ENCODE measurements at places on chromosomes 1 and 21.

GRCh38 chr1:75233302-75233929, 99.2 kb downstream of the LHX8 start:
- DNase-seq, result peak; percentile 6

- DNase-seq, result no peak
Observed at GRCh38 chr1:88647249-88647645, 36.8 kb upstream of the PKN2 start.

GRCh38 chr1:28926629-28927265, 12.4 kb downstream of the EPB41 start:
- DNase-seq, result no peak

DNA sequence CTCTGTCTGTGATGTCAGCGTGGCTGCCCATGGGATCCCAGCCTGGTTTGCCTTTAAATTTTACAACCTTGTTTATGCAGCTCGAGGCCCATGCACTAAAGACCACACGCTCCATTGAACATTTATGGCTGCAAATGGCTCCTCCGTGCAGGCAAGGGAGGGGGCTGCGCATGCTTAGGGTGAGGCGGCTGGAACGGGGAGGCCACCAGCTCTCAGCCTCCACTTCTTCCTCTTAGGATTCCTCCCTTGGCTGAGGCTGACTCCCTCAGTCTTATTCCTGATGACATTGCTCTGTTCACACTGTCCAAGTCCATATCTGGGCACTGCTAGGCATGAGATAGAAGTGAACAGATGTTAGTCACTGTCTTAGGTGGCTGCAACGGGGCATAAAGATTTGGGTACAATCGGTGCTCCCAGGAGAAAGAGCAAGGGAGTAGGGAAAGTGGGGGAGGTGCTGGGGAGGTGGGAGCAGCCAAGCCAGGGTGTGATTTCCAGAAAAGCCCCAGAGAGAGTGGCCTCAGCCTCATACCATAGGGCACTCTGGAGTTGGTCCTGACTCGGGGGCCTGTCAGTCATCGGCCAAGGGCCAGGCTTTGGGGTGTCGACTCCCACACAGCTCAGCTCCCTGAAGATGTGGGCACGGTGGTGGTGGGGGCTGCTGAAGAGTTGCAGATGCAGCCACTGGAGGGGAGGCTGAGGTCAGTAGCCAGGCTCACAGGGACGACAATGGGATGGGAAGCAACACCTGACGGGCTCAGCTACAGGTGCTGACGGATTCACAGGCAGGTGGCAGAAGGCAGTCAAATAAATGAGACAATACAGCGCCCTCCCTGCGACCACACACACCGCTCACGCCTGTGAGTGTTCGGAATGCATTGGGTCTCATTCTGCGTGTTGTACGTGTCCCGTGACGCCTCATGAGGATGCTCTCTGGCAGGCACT, 37.3 kb upstream of the ACTL8 start:
- no peak for DNase-seq

- no peak for DNase-seq
Observed at GRCh38 chr1:220182111-220182510, 88.2 kb downstream of the IARS2 start.

- no peak for DNase-seq
Observed at GRCh38 chr1:99577313-99577712, 68.6 kb upstream of the PALMD start.

GRCh38 chr21:33847588-33848248, 67.9 kb downstream of the ATP5PO start:
- no peak for DNase-seq

GRCh38 chr1:10934150-10934818, 78.2 kb upstream of the TARDBP start:
- no peak for DNase-seq

- DNase-seq, result no peak
Observed at GRCh38 chr1:33949570-33949969, 85.7 kb downstream of the HMGB4 start.

DNA sequence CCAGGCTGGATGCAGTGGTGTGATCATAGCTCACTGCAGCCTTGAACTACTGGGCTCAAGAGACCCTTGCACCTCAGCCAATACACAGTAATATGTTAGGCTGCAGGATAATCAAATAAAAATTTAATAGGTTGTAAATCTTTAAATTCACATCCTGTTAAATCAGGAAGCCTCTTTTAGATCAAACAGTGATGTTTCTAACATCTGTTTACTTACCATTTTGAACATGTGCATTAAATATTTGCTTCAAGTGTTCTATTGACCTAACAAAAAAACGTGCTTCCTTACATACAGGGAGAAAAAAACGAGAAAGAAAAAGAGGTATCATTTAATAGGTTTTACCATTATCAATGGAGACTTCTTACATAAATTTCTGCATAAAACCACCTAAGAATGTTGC, 70.6 kb downstream of the IARS2 start:
- no peak for DNase-seq

DNA sequence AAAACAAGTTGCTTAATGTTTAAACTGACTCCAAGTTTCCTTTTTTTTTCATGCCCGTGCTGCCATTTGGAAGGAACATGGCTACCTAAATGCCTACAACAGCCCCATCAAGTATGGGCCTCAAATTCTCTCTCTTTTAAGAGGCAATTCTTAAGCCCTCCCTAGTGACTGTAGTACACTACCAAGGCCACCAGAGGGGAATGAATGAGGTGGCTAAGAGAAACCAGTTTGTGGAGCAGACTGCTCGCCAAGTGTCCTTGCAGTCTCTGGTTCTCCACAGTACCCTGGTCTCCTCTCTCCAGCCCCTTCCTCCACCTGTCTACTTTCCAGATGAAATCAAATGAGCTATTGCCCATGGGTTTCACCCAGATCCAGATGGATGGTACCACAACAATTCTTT, 1809.6 kb downstream of the BRINP3 start:
- DNase-seq, result no peak

GRCh38 chr1:210415846-210416448, 87.2 kb downstream of the HHAT start:
- DNase-seq, result no peak

GRCh38 chr1:36464605-36465393, 615 bp upstream of the MRPS15 start:
- no peak for DNase-seq

- no peak for DNase-seq
Observed at GRCh38 chr1:70738624-70739023, 309.0 kb downstream of the PTGER3 start.

DNA sequence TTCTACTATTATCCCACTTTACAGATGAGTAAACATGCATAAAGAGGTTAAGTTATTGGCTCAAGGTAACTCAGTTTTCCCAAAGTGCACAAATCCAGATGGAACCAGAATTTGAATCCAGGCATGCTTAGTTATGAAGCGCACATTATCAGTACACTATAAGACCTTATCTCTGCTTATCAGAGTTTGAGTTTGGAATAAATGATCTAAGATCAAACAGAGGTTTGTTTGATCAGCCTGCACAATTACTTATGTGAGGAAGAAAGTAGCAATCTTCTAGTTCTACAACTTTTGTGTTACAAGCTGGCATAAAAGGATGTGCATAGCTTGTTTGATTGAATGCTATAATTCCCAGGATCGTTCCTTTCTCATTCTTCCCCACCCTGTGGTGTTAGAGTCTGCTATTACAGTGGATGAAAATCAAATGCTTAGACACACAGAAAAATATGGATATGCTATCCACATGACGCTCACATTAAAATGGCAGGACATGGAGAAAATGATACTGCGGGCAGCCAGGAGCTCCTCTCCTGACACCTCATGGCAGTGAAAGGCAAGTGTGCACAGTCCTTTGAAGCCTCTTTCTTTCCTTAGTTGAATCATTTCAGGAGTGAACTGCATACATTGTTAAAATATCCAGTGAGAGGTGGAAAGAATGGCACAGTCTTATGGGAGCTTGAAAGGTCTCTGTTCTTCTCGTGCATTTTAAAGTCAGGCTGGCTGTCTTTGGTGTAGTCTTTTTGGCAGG, 23.9 kb upstream of the PBX1 start:
- no peak for DNase-seq

- no peak for DNase-seq
Observed at GRCh38 chr21:35226968-35227744, 178.1 kb upstream of the RUNX1 start.

DNA sequence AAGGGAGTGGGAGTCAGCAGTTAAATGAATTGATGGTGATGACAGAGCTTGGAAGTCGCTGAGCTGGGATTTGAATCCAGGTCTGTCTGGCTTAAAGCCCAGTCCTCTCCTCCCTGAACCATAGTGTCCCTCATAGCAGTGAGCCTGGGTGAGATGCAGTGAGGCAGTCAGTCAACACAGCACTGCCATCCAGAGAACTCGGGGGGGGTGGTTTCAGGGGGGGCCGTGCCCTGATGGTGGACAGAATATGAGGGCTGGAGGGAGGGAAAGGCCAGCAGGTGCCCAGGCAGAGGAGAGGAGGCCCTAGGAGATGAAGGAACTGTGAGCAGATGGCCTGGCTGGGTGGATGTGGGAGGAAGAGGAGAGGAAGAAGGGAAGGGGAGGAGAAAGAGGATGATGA, 405.6 kb downstream of the PTPRU start:
- no peak for DNase-seq

- peak; percentile 15 for DNase-seq
Observed at GRCh38 chr1:34331020-34331926, 154.6 kb downstream of the C1orf94 start.

Data from Daoy (cell line).